ENCODE measurements at places on chromosomes 6 and 20.
A peak's percentile ranks its signal among the peaks of the same experiment; 100 is the strongest.

DNA sequence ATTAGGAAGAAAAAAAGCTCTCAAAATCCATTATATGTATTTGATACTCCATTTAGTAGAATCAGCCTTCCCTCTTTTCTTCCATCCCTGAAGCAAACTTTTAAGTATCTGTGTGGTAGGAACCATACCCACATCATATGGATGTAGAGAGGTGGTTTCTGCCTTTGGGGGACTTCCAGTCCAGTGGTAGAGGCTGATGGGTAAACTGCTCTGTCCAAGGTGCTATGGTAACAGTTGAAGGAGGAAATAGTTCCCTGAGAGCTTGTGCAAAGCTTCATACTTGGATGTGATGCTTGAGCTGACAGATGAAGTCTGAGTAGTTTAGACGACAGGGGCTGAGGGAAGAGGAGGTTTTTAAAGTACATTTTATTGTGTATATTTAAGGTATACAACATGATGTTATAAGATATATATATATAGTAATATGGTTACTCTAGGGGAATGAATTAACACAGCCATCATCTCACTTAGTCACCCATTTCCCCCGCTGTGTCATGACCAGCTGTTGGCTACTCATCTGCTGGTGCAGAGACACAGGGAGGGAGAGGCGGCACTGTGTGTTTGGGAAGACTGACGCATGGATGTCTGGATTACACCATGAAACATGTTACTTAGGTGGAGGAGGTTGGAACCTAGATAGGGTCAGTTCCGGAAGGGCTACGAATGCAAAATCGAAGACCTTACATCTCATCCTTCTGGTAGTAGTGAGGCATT, 185.2 kb downstream of the FARS2 start:
- DNase-seq: no peak

- no peak for DNase-seq
Measured at GRCh38 chr20:11976966-11977365, 59.3 kb downstream of the BTBD3 start.

DNA sequence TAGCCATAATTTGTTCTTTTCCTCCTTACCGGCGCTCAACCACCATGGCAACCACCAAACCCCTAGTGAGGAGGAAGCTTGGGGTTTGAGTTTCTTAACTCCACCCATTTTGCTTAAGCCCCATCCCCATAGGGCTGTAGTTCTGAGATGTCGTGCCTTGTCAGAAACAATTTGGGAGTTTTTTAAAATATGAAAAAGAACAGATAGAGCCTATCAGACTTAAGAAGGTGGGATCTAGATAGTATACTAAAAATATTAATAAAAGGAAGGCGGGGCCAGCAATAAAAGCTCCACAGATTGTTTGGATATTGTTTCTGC, 5.6 kb downstream of the BRD2 start:
- peak; percentile 18 for DNase-seq

GRCh38 chr6:96391776-96392360, 129.7 kb upstream of the UFL1 start:
- DNase-seq: peak; percentile 2

GRCh38 chr20:62022575-62023139, 43.0 kb downstream of the TAF4 start:
- DNase-seq: no peak

DNA sequence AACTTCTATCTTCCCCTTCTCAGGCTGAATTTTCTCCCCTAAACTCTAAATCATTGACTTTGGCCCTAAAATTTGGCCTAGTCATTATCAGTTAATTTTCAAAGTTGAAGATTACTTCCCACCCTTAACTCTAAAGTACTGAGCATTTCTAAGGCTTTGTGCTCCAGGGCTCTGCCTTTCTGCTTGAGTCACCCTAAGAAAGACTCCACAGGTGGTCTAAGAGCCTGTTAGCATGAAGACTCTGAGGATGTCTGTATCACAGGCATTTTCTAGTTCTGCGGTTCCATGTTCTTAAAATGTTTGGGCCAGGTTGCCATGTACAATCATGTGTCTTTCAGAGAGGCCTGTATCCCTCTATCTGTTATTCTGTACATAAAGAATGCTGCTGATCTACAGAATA, 808.1 kb upstream of the MANEA start:
- DNase-seq: no peak

GRCh38 chr20:14838663-14839628, 501.5 kb upstream of the FLRT3 start:
- no peak for DNase-seq

DNA sequence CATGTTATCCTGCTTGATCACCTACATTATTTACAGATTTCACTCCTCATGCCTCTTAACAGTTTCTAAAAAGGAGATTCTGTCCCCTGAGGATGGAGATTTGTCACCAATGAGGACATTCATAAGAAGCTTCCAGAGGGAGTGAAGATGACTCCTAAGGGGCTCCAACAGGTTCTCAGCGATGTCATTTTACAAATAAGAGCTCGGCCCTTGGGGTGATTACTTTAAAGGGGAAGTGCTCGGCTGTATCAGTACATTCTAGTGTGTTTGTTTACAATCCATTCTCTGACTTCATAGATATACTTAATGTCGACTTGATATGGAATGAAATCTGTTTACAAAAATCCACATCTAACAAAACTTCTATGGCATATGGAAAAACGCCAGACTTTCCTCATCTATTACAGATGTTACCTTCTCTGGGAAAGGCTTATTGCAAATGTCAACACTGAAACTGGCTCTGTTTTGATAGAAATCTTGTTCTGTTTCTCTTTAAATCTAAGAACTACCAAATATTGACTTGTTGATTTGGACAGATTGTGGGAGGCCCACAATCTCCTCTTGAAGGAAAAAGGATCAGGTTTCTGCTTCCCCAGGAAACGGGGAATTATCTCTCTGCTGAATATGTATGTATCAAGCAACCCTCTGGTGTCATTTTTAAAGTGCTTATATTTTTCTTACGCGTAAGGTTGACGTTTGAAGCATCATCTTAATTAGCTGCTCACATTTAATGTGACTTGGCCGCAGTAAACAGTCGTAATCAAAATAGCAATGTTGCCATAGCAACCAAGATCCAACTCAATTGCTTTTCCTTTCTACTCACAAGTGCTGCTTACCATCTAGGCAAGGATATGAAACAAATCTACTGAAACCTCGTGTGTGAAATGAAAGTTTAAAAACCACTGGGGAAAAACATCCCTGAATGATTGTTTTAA, 95.7 kb downstream of the SHLD1 start:
- DNase-seq: no peak

- DNase-seq: no peak
Measured at GRCh38 chr6:16067568-16067967, 61.3 kb upstream of the MYLIP start.

DNA sequence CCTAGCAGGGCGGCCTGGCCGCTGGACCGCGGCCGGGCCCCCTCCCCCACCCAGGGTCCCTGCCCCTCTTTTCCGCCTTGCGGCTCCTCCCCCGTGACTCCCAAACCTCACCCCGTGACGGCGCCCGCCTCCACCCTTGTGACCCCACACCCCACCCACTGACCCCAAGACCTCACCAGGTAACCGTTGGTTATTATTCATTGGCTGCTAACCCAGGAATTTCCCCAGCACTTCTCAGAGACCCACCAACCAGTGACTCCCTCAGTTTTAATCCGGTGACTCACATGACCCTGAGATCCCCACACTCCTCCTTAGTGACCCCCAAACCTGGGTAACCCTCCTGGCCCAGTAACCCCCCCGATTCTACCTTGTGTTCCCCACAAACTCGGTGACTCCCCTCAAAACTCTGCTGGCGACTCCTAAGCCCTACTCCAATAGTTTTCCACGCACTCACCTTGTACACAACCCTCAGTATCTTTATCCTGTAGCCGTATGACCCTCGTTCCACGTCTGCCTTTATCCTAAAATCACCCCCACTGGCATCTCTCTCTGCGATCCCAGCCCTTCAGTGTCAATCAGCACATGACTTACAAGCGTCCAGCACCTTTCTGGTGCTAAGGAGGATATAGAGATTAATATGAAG, 534 bp downstream of the ZNF76 start:
- DNase-seq: peak; percentile 76

Measured in stimulated activated CD4-positive, alpha-beta T cell treated with anti-CD3 and anti-CD28 coated beads, Interleukin-1b, Interleukin-23, amount 100 ng/mL, for 48 hours (primary cell).